Memory B cell (primary cell): ENCODE measurements at places on chromosomes 6 and 20.

- no peak for DNase-seq
These were observed 318.7 kb downstream of the DOK5 start for GRCh38 chr20:54794110-54794509.

- DNase-seq: no peak
These were observed 74.9 kb upstream of the RIN2 start for GRCh38 chr20:19683188-19683587.

DNA sequence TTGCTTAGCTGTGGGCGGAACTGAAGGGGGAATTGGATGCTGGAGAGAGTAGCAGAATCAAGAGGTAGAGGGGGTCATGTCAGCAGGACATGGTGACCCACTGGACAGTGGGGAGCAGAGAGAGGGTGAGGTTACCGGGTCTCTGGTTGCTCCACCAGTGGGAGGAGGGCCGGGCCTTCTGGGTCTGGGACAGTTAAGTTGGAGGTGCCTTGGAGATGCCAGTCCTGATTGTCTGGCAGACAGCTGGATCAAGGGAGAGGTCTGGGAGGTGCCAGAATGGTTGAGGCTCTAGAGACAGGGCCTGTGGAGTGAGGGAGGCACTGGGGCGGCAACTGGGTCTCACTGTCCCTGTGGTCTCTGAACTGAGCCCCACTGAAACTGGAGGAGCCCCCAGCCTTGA is 24.6 kb downstream of the MANBAL start:
- no peak for DNase-seq

DNA sequence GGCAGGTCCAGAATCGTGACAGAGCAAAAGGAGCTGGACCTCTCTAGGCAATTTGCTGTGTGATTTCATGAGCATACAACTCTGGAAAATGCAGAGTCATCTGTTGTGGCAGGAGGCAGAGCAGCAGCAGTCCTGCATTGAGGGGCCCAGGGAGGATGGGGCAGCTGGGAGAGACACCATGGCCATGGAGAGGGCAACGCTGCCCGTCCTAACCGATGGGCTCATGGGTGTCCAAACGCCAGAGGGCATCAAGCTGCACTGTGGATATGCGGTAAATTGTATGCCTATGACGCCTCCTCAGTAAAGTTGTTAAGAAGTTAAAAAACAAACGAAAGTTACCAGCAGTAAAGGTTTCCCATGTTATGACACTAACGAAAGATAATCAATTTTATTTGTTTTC is 42.2 kb upstream of the DACT2 start:
- DNase-seq: no peak

- DNase-seq: peak; percentile 14
These were observed 140.7 kb downstream of the ESR1 start for GRCh38 chr6:151948002-151948743.

DNA sequence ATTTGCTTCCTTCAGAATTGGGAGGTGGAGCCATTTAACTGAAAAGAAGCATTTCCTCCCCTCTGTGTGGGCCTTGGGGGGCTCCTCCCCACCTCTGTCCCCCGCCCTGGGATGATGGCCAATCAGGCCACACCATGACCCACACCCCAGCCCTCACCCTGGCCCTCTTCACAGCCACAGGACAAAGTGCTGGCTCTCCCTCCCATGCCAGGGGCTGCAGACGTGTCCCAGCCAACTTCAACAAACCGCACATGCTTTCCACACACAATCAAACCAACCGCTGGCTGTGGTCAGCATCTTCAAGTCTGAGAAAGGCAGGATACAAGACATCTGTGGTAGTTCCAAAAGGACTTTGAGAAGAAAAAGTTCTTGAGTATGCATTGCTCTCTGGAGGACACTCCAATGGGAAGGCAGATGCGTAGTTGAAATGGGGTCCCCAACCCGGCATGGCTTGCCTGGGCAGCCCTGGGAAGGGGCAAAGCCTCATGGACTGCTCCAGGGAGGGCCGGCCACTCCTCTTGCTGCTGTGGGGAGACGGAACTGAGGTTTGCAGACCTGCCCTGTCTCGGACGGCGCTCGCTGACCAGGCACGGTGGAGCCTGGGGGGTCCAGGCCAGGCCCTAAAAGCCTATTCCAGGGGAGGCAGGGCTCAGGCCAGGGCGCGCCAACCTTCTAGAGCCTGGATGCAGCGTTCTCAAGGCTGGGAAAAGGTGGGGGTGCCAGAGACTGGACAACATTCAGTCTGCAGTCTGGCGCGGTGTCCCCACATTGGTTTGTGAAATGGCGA is 12.2 kb downstream of the TTLL2 start:
- no peak for DNase-seq

DNA sequence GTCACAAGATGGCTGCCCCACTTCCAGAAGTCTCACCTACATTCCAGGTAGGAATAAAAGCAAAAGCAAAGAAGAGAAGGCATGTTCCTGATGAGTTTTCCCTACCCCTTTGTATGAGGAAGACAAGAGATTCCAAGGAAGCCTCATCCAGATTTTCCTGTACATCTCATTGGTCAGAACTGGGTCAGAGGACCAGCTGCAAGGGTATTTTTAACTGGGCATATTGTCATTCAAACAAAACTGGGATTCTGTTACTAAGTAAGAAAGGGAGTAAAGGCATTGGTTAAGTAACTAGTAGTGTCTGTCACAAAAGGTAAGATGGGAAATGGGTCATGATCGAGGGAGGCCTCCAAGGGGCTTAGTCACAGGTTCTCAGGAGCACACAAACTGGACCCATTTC is 28.2 kb upstream of the RIMS4 start:
- no peak for DNase-seq

GRCh38 chr6:135280375-135281136 is 99.4 kb downstream of the MYB start:
- no peak for DNase-seq

- DNase-seq: no peak
These were observed 39.6 kb downstream of the MEP1A start for GRCh38 chr6:46832816-46833215.

DNA sequence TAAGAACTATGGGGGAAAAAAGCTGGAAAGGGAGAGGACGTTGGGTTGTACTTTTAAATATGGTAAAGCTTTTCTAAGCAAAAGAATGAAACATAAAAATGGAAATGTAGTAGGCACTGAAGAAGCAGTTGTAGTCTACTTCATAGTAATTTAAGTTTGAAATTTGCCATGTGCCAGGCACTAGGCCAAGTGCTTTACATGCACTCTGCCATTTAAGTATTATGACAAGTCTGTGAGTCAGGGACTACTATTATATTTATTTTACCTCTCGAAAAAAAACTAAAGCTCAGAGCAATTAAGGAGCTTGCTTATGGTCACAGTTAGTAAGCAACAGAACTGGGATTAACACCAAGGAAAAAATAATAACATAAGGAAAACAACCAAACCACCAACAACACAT is 257.8 kb downstream of the GMDS start:
- no peak for DNase-seq

- DNase-seq: no peak
These were observed 138.9 kb upstream of the TMEM170B start for GRCh38 chr6:11398451-11399326.

DNA sequence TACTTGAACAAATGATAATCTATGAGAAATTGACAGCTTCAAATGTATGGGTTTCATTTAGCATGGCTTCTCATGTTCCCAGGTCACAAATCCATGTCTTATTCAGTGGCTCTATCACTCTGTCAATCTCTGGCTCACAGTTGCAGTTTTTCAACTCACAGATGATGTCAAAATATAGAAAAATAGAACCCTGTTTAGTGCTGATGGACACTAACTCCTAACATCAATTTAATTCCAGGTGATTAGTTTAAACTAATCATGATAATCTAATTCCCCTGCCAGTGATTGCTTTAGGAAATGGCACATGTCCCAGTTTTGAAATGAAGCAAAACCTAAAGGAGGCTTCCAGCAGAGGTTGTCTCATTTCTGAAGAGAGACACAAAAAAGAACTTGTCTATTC is 13.0 kb downstream of the KHDC1 start:
- no peak for DNase-seq

DNA sequence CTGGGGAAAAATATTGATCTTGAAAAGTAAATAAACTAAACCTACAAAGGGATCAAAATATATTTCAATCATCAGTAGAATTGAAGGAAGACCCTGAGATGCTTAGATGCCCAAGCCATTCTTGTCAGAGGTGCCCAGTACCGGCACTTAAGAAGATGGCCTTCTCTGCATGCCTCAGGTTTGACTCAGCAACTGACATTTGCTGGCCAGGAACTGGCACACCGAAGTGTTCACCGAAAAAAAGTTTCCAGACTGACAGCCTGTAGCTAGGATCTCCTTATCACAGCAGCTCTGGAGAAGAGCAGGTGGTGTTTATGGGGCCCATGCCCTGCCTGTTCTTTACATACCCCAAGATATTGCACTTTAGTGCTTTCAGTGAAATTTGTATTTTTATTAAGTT is 203.2 kb downstream of the MOXD1 start:
- no peak for DNase-seq

DNA sequence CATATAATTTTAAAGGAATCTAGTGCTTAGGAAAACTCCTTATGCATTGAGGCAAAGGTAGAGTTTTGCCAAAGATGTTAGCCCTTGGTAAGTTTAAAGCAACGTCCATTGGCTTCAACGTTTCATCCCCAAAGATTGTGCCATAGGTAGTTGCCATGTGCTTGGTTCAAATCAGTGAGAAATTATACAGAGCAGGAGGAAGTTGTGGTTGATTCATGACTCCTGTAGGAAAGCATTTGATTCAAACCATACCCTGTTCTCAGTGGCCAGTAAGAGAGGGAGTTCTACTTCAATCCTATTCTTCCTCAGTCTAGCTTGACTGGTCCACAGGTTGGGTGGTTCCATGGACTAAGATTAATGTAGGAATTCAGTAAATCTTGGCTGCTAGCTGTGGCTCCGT is 535.6 kb downstream of the QKI start:
- no peak for DNase-seq

GRCh38 chr6:24145690-24146131 is 19.7 kb downstream of the NRSN1 start:
- DNase-seq: no peak

GRCh38 chr6:43847741-43848630 is 78.0 kb downstream of the VEGFA start:
- no peak for DNase-seq

DNA sequence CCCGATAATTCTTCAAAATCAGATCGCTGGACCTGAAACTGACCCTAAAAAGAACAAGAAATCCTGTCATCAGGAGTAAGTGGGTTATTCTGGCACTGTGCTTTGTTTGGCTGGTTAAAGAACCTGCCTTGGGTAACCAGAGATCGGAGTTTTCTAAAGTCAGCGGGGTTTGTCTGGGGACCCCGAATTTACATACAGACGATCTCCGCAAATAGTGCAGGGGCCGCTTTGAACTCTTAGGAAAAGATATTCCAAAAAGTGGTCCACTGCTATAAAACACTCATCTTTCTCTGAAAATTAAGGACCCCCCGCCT is 33.0 kb upstream of the BTN3A2 start:
- no peak for DNase-seq

DNA sequence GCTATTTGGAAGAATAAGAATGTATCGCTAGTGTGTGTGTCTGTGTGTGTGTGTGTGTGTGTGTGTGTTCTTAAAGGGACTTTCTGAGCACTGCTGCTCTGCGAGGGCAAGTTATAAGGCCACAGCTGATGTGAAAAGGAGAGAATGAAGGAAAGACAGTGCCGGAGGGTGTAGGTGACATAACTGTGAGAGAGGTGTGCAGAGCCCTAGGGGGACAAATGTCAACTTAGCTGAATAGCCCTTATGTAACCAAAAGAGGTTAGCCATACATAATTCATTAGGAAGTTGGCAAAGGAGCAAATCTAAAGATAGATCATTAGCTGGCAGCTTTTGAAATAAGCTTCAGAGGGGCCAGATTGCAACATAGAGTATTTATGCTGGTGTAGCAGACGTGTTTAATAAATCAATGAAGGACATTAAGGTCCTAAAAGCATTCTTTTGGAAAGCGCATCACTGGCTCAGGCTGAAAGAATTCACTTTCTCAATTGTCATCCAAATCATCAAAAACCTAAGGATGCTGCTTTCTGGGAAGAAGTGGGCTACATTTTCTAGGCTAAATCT is 81.0 kb downstream of the NDUFAF5 start:
- no peak for DNase-seq

DNA sequence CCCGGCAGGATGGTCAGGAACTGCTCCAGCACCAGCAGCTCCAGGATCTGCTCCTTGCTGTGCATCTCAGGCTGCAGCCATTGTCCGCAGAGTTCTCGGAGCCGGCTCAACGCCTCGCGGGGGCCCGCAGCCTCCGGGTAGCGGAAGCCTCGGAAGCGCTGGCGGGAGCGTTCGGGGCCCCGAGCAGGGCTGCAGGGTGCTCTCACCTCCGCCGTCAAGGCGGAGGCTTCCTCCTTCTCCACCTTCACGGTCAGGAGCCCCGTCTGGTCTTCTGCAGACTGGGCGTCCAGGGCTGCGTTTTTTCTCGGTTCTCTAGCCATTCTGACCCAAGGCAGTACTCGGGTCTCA is 434 bp downstream of the ZKSCAN4 start:
- DNase-seq: no peak

DNA sequence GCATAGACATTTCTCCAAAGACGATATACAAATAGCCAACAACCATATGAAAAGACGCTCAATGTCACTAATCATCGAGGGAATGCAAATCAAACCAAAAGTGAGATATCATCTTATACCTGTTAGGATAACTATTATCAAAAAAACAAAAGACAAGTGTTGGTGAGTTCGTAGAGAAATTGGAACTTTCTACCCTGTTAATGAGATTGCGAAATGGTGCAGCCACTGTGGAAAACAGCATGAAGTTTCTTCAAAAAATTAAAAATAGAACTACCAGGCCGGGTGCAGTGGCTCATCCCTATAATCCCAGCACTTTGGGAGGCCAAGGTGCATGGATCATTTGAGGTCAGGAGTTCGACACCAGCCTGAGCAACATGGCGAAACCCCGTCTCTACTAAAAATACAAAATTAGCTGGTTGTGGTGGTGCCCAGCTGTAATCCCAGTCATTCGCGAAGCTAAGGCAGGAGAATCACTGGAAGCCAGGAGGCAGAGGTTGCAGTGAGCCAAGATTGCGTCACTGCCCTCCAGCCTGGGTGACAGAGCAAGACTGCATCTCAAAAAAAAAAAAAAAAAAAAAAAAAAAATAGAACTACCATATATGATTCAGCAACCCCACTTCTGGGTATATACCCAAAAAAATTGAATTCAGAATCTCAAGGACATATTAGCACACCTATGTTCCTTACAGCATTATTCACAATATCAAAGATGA is 170.0 kb upstream of the ZNF184 start:
- no peak for DNase-seq

DNA sequence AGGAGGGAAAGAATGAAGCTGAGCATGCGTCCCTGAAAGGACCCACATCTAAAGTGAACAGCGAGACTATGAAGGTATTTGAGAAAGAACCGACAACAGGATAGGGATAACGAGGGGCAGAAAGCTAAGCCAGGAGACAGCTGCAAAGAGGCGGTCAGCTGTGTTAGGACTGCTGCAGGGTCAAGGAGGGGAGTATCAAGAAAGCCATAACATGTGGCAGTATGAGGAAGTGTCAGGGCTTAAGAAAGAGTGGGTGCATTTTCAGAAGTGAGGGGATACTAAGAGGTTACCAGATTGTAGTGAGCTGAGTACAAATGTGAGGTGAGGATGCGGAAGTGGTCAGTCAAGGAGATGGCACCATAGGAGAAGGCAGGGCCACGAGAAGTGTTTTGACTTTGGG is 21.2 kb downstream of the MYLIP start:
- DNase-seq: no peak

- DNase-seq: no peak
These were observed 58.7 kb downstream of the BCKDHB start for GRCh38 chr6:80165143-80165542.

GRCh38 chr6:3442431-3443220 is 14.2 kb downstream of the SLC22A23 start:
- no peak for DNase-seq
